ENCODE measurements at places on chromosomes 6 and 20.

DNA sequence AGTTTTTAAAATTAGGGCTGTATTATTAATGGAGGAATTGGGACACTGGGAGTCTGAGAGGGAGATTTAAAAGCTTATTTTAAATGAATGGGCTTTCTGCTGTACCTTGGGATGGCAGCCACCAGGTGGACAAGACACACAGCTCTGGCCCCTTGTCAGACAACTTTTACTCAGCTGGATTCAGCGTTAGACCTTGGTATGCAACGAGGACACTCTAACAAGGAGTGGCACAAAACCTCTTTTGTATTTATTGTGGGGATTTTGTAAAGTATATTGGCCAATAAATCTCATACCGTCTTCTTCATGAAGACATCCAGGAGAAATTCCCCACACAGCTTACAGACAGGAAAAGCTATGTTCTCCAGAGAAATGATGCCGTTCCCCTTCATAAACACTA lies 105.7 kb downstream of the LCA5 start:
- DNase-seq, result no peak

DNA sequence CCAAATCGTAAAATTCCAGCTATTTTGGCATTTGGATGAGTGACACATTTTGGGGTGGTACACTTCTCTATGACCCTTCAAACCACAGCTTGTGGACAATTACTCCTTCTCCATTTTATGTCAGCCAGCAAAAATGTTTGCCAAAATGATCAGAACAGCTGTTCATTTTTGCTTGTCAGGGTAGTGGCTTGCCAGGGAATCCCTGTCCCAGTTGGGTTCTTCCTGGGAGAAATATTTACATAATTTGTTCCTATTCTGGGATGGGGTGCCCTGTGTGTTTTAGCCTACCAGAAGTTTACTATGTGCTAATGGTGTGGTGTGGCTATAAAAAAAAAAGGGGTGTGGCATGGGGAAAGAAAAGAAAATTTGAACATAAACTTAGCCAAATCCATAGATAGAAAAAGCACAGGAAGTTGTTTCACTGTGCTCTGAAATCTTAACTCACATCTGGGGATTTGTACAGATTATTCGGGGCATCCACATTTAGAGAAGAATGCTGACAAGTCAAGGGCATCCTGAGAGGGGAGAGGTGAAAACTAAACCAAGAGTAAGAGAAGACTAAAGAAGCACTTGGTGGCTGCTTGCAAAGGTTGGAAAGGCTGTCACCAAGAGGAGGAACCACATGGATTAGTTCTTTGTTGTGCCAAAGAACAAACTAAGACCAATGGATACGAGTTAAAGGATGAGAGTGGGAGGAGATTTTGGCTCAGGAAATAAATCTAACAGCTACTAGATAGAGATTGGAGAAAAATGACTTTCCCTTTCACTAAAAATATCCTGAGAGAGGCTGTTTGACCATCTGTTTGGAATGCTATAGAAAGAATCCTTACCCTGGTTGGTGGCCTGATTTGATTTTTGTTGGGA lies 55.2 kb upstream of the RBM24 start:
- no peak for DNase-seq

- no peak for DNase-seq
Observed at GRCh38 chr6:132011582-132011981, 60.4 kb upstream of the CCN2 start.

- DNase-seq, result no peak
Observed at GRCh38 chr6:88825856-88826255, 137.6 kb downstream of the RNGTT start.

GRCh38 chr20:56762401-56762800 lies 133.3 kb downstream of the TFAP2C start:
- no peak for DNase-seq

- no peak for DNase-seq
Observed at GRCh38 chr20:3924304-3925112, 35.3 kb downstream of the PANK2 start.

DNA sequence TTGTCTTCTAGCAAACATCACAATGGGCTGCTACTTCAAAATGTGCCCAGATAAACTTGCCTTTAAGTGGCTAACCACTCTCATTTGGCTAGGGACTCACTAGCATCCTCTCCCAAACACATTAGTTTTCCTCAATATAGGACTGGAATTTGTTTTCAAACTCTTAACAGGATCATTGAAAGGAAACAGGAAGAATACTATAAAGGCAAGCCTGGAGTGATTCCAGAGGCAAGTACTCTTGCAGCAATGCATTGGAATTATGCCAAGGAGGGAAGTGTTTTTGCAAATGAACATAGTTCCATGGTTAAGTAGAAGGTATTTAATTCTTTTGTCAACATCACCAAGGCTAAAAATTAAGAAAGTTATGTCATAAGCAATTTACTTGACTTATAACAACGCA lies 12.2 kb downstream of the EPHA7 start:
- no peak for DNase-seq

DNA sequence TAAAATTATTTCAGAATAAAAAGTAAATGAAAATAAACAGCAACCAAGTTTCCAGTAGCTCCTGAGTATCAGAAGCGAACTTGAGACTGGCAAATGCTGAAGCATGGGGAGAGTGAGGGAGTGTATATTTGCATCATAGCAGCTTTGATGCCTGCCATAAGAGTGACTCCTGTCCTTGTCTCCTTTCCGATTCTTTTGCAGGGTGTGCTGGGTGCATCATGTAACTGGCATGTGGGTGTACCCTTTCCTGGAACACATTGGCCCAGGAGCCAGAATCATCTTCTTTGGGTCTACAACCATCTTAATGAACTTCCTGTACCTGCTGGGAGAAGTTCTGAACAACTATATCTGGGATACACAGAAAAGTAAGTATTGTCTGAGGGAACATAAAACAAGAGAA lies 117.4 kb downstream of the ADAT2 start:
- DNase-seq, result no peak

GRCh38 chr6:98039443-98039842 lies 756.4 kb upstream of the MMS22L start:
- DNase-seq, result no peak

DNA sequence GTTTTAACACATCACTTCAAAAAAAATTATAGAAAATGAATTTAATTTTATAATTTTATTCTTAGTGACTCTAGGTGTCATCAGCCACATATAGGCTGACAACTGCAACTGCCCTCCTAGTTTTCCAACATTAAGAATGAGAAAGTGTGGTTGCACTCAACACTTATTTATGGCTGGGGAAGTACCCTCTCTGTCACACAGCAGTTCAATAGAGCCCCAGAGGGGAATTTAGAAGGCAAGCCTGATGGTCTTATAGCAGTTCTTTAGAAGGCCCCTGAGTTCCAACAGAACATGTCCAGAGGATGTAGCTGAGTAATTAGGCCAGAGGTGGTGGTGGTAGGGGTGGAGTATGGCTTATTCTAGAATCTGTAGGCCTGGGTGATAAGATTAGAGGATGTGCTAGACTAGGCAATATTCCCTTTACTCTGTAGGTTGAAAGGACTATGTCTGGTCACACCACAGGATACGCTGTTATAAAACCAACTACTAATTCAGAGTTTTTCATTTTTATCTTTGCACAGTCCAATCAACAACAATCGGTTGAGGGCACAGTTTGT lies 226.5 kb upstream of the CITED2 start:
- DNase-seq, result no peak

DNA sequence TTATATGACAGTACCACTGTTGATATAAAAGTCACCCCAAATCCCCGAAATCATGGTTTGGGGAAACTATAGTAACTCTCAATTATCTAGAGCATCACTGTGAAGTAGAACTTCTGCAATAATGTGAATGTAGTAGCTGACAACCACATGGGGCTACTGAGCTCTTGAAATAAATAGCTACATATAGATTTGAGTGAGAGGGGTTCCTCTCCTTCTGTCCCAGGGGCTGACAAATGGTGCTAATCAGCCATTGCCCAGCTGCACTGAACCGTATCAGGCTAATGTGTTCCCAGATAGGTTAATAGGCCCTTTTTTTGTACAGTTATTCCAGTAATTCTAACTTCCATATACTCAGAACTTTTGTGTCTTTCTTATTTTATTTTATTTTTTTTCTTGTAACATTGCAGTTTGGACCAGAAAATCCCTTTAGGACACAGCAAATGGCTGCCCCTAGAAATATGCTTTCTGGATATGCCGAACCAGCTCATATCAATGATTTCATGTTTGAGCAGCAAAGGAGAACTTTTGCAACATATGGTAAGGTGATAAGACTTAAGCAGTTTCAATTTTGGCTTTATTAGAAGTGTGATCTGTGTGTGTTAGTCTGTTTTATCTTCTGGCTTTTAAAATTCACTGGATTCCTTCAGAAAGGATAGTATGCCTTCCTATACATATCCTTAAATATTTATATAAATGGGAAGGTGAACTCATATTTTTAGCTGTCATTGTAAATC lies 21.1 kb downstream of the CDC40 start:
- DNase-seq, result no peak

DNA sequence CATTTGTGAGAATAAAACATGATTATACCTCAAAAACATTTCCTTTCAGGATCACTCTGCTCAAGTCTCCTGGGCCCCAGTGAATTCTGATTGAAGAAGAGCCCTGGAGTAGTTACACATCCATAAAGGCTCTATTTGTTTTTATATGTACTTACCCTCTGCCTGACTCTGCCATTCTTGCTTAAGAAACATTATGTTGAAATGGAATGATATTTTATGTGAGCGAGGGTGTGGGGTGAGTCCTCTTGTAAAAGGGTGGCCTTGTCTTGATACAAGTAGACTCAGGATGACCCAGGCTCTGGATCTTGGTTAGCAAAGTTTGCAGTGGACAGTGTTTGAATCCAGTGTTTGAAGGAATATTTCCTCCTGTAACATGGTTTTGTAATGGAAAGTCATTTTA lies 215.4 kb upstream of the PREP start:
- no peak for DNase-seq

- no peak for DNase-seq
Observed at GRCh38 chr6:158122048-158122447, 46.0 kb downstream of the SERAC1 start.

DNA sequence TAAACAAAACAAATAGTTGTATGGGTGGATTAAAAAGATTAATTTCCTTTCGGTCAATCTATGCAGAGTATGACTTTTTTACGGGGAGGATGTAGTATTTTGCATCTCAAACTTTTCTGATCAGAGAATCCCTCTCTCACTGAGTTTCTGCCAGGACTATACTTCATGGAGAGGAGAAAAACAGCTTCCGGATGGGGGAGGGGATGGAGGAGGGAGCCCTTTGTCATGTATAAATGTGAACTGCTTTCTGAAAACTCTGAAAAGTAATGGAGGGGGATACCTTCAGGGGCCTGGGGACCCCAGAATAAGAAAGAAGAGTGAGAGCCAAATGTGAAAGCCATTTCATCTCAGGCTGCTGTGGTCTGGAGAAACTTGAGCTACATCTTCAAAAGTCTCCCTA lies 173.1 kb upstream of the KCNK16 start:
- no peak for DNase-seq

GRCh38 chr20:62571669-62572344 lies 70.5 kb upstream of the SLCO4A1 start:
- DNase-seq, result no peak

DNA sequence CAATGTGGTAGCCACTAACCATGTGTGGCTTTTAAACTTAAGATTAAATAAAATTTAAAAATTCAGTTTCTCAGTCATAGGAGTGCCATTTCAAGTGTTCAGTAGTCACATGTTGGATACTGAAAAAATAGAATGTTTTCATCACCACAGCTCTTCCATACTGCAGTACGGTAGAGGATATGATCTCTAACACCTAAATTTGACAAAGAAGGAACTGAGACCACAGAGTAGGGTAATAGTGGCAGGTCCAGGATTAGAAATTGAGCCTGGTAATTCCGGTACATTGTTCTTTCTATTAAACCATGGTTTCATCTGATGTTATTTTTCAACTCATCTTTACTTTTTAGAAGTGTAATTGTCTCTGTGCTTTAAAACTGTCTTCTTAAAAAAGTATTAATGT lies 104.0 kb downstream of the CD2AP start:
- no peak for DNase-seq

- no peak for DNase-seq
Observed at GRCh38 chr6:118187568-118188164, 280.6 kb downstream of the SLC35F1 start.

DNA sequence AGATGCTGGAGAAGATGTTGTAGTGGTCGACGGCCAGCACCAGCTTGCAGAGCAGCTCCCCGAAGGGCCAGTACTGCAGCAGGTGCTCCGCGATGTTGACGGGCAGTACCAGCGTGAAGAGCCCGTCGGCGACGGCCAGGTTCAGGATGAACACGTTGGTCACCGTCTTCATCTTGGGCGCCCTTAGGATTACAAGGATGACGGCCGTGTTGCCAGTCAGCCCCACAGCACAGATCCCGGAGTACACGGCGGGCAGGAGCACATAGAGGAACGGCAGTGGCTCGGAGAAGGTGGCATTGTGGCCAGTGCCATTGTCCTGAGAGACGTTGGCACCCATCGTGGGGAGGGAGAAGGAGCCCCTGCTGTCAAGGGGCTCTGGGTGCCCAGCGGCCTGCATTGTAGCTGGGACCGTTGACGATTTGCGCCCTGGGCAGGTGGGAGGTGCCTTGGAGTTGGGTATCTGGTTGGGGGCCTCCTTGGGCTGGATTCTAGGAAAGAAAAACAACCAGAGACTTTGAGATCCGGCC lies 867 bp downstream of the NPBWR2 start:
- DNase-seq, result no peak

DNA sequence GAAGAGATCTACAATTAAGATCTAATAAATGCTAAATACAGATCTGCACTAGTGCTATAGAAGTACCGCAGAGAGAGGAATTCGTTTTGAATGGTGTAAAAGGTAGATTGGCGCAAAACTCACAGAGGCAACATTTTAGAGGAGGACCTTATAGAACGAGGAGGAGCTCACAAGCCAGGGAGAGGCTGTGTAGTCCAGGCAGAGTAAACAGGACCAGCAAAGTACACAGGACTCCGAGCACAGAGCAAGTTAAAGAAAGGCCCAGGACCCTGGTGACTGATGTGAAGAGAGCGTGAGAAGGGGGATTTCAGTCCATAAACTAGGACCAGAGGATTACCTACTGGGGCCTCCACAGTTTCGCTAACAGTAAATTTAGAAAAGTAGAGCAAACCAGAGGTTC lies 202.3 kb downstream of the FOXC1 start:
- DNase-seq, result no peak

DNA sequence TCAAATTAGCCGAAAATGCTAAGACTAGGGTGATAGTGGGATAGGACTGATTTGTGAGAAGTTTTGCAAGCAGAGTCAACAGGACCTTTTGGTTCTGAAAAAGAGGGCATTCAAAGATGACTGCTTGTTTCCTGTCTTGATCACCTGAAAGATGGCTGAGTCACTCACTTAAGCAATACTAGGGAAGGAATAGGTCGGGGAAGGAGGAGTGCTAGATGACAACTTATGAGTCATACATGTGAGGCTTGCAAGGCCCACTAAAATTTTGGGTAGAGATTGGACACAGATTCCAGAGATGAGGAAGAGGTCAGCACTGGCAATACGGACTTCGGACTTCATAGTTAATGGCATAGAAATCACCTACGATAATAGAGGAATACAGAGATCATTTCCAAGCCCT lies 89.2 kb downstream of the FAM83B start:
- no peak for DNase-seq

GRCh38 chr20:36856691-36857635 lies 19.0 kb upstream of the TLDC2 start:
- no peak for DNase-seq
